ENCODE measurements at places on chromosomes 13 and 19.

DNA sequence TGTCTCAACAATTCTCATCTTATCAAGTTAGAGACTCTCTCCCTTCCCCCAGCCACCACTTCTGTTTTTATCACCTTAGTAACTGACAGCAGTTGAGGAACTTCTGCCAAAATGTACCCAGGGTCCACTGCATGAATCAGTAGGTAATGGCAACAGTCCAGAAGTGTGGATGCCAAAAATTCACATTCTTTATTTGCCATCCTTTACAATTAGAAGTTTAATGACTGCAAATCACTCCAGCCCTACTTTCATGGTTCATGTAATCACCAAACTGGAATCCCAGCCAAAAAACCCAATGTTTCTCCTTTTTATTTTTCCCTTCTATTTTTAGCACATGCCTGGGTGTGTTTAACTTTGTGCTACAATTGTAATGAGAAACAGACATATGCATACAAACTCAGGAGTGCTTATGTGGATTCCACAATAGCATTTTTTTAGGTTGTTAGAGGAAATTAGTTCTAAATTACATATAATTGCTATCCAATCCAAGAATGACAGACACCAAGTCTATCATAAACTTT, 243.5 kb downstream of the RGCC start:
- no peak for DNase-seq

GRCh38 chr19:40714441-40715299, 2.0 kb downstream of the COQ8B start:
- DNase-seq, result peak; percentile 89

DNA sequence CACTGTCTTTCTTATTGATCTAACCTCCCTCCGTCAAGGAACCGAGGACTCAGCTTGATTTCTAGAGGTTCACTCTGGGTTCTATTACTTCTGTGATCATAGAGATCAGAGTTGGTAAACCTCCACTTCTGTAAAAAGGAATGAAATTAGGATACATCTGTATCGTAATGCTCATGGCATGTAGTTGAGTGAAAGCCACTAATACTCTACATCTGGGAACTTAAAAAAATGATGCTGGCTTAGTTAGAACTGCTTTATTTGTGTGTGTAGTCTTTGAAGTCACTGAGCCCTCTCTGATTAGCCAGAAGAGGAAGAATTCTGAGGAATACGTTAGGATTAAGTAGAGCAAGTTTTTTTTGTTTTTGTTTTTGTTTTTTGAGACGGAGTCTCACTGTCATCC, 140.8 kb downstream of the GGACT start:
- DNase-seq, result no peak

DNA sequence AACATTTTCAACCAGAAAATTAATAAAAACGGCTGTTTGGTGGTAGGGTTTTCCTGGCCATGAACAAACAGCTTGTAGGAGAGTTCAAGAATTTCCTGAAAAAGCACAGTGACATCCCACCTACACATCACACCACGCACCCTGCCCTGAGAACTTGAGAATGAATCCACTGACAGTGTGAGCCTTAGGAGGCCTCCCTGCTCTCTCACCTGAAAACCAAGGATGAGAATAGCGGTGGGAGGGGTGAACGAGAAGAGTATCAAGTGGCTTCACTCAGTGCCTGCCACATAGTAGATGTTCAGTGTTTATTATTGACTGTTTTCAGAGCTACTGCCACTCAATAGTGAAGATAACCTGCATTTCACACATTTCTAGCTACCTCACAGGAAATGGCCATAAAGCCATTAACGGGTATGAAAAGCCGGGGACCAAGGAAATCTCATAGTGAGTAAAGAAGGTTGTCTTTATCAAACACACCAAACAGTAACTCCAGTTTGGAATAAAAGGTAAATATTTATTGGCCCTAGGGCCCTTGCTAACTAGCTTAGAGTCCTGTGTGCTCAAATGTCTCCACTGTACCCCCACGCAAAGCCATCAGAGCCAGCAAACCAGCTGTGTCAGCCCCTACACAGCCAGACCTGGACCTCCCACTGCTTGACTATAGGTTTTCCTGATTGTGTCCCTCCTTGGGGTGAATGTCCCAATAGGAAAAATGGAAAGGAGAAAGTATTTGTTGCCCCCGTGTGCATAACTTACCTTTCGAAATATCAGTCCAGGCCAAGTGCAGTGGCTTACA, 40.6 kb downstream of the TPT1 start:
- DNase-seq, result no peak

GRCh38 chr13:73891805-73892204, 242.4 kb downstream of the KLF12 start:
- no peak for DNase-seq

DNA sequence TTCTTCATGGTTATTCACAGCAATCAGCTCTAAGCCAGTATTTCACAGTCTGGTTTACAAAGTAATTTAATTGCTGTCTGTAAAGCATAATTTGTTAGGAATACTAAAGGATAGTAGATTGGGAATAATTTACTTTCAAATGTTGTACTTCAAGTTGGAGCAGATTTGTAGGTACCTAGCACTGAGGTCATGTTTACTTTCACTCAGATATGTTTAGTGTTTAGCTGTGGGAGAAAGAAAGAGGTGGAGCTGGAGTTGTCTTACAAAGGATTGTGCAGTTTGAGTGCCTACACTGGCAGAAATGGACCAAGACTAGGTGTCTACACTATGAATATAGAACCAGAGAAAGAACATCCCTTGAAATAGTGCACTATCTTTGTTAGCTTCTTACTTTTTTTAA, 464.6 kb downstream of the PCDH9 start:
- no peak for DNase-seq

DNA sequence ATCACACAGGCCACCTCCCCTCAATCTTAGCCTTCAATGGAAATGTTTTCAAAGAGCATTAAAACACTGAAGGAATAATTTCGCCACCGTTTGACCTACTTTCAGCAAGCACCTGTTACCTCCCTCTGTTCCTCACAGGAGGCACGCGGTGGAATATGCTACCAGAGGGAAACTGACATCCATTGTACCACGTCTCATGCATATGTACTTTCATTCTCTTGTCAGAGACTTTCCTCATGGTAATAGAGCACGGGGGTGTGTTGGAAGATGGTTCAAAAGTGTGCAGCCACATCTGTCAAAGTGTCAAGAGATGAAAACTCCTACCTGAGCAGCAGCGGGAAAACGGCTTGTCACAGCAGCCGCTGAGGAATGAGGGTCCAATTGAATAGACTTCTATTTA, 143.4 kb downstream of the NALCN start:
- no peak for DNase-seq

GRCh38 chr19:19900139-19900728, 512 bp upstream of the ZNF93 start:
- no peak for DNase-seq

GRCh38 chr13:51811046-51811445, 7.1 kb upstream of the DHRS12 start:
- no peak for DNase-seq

GRCh38 chr19:49222528-49222927, 64.9 kb downstream of the TRPM4 start:
- no peak for DNase-seq

DNA sequence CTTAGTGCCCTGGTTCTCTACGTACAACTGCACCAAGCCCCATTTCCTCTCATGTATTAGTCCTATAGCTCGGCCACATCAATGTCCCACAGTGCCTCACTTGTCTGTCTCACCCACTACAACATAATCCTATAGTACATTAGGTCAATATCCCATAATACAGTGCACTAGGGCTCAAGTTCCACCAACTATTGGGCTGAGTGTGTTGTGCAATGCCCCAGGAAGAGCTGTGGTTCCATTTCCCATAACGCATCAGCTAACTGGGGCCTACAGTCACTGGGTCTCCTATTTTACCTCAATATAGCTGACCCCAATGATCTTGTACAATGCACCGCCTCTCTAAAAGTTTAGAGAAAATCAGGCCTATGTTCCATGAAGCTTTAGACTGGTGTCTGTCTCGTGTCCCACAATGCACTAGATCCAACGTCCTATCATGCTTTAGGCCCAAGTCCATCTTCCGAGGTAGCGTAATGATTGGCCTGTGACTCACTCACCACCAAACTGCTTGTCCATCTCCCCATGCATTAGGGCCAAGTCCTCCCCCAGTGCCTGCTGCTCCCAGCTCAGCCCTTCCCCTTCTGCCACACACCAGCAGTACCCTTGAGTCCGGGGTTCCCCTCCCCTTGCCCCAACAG, 21.8 kb downstream of the TSKS start:
- DNase-seq, result no peak

Data from DMS153 (cell line).